ENCODE measurements at places on chromosomes 1 and 21.
A peak's percentile ranks its signal among the peaks of the same experiment; 100 is the strongest.

DNA sequence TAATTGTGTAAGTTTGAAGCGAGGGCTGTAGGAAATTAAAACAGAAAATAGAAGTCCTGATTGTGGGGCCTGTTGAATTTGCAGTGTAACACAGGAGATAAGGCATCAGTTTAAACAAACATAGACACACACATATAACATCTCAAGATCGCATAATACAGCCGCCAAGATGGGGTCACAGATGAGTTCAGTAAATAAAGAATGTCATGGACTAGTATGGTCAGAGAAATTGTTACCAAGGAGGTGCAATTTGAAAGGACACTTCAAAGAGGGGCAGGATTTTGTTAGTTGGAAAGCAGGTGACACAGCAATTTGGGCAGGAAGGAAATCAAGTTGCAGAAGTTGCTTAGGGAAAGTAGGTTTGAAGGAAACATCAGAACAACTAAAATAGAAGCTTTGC lies 450.0 kb downstream of the USP25 start:
- no peak for DNase-seq

DNA sequence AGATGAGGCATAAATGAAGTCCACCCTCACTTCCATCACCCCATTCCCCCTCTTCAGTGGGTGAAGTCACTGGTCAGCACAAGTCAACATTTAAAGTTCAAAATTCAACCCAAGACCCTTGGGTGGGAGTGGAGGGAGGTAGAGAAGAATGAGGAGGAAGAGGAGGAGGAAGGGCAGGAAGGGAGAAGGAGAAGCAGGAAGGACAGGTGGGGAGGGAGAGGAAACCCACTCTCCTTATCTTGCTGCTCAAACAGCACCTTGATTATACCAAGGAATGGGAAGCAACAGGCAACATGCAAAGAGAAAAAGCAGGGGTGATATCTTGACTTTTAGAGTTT lies 4.0 kb upstream of the BTG2 start:
- DNase-seq, result no peak

GRCh38 chr1:211713231-211713630 lies 37.8 kb upstream of the NEK2 start:
- DNase-seq, result no peak

GRCh38 chr1:46166521-46167462 lies 8.1 kb upstream of the TSPAN1 start:
- DNase-seq, result peak; percentile 49

- DNase-seq, result no peak
Measured at GRCh38 chr21:32252136-32252535, 26.7 kb downstream of the MIS18A start.

DNA sequence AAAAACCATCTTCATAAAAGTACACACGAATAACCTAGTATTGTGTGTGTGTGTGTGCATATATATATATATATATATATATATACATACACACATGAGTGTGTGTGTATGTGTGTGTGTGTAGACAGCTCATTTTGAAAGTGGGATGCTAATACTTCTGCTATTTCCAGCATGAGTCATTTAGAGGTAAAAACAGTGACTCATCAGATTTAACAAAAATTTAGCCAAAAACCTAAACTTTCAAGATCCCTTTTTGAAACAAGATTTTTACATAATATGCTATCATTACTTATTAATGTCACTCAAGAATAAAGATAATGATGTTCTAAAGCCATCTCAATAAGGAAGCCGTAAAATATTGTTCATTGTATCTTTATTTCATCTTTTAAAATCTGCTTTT lies 35.6 kb upstream of the ADGRL4 start:
- DNase-seq, result no peak

DNA sequence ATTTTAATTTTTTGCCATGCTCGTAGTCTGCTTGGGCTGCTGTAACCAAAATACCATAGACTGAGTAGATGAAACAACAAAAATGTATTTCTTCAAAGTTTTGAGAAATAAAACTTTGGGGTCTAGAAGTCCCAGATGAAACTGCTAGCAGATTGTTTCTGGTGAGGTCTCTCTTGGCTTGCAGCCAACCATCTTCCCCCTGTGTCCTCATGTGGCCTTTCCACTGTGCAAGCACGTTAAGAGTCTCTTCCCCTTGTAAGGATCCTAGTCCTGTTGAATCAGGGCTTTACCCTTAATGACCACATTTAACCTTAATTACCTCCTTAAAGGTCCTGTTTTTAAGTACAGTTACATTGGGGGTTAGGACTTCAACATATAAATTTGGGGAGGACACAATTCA lies 86.6 kb downstream of the PTBP2 start:
- DNase-seq, result no peak

Measured in activated T-cell treated with anti-CD3 and anti-CD28 coated beads, Interleukin-2, amount 50 U/mL, for 1 hour (primary cell).